ENCODE measurements at places on chromosomes 4 and X.

GRCh38 chr4:38149997-38150671 is 189.9 kb downstream of the PTTG2 start:
- DNase-seq: no peak

- no peak for DNase-seq
These were observed 641.4 kb downstream of the TRIML1 start for GRCh38 chr4:188780686-188781085.

DNA sequence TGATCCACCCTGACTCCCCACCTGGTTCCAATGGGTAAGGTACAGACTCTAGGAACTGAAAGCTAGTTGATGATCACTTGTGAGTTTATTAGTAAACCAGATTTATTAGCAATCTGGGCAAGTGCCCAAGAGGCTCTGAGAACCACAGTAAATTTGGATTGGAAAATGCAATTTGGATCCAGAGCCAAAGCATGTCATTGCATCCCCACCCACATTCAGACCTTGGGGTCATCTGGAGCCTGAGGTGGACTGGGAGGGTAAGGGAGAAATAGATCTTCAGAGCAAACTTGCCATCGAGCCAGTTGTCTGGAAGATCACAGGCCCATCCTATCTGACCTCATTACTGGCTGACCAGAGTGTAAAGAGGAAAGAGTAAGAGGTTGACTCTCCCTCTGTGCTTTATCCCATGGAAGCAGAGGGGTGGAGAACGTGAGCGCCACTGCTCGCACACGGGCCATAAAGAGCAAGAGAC is 78.7 kb upstream of the RASGEF1B start:
- DNase-seq: no peak

GRCh38 chrX:110210417-110211139 is 107.3 kb downstream of the AMMECR1 start:
- peak; percentile 56 for DNase-seq

DNA sequence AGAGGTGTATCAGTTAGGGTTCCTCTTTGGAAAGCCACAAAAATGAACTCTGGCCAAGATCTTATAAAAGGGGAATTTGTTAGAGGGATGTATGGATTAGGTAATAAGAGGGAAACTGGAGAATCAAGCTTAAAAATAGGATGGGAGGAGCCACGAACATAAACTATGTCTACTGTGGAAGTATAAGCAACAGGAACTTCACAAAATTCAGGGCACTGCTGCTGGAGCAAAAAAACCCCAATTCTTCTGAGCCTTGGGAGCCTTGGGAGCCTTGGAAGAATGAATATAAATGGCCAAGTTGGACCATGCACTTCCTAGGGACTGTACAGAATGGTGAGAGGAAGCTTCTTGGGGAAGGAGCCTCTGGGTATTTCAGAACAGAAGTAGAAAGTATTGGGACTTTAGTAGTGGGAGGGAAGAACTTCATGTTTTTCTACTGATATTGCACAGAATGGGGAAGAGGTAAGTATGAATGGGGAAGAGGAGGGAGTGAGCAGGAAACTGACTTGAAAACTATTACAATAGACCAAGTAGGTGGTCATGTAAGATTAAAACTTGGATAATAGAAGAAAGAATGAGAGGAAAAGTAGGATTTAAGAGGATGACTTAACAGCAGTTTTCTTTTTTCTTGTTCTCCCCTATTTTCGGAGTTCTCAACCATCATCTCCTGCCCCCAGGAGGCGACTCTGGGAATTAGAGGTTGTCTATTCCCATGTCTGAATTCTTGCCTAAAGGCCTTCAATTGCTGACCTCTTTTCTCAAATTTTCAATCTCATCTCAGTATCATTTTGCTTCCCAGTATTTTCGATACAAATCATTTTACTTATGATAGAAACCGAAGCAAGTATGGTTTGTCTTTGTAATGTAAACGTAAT is 44.4 kb upstream of the TAPT1 start:
- no peak for DNase-seq

DNA sequence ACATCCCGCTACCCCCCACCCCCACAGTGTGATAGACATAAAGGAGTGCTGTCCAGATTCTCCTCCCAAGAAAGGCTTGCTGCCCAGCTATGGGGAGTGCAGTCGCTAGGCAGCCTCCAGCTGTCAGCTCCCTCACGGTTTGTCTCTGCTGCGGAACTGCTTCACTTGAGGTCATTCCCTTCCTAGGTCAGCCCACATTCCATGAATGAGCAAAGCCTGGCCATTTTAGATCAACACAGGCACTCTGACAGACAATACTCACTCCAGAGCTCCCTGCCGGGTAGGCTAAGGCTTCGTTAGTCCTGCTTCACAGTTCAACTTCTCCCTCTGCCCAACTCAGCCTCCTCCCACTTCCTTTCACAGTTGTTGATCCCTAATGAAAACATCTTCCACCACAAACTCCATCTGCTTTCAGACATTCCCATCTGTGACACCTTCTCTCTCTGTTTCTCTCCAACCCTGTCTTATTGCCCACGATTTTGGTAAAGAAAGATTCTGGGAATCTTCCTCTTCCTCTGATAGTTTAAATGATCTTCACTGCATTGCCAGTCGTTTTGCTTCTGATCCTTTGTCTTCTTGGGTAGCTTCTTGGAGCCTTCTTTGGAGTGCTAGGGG is 318.9 kb upstream of the F9 start:
- no peak for DNase-seq

- DNase-seq: peak; percentile 10
These were observed 134.7 kb downstream of the PALLD start for GRCh38 chr4:168631241-168632162.

GRCh38 chr4:169795585-169795984 is 37.8 kb upstream of the HPF1 start:
- DNase-seq: no peak

DNA sequence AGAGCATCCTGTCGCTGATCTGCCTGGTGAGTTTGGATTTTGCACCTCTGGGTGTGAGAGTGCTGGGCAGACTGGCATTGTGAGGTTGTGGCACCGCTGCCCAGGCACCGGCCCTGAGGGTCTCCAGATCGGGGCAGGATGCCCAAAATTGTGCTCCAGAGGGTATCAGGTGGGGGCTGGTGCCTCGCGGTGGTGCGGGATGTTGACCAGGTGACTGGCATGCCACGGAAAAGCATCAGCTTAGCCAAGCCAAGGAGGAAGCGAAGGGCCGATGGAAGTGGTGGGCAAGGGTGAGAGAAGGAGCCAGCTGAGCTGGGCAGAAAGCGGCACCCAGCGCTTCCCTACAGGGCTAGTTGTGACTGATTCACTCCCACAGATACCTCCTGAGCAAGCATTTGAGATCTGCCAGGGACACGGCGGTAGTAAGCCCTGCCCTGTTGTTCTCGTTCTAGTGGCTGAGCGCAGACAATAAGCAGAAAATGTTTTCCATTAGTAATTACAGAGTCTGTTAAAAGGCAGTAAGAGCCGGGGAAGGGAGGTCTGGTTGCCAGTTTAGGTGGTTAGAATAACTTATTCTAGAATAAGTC is 809 bp downstream of the ZFP92 start:
- no peak for DNase-seq

DNA sequence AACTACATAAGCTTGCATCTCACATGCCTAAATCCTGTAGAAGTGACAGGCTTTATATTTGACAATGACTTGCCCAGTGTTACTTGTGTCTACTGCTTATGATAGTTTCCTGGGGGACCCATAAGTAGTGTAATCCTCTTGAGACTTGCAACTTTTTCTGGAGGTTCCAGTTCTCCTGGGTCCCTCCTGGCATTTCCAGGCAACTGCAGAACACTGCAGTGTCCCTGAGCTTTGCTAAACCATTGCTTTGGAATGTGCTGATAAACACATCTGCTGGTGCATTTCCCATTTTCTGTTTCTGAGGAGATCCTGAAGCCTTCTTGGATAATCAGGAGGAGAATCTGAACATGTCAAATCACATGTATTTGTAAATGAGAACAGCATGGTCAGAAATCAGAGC is 82.0 kb downstream of the ANOS1 start:
- DNase-seq: no peak

- no peak for DNase-seq
These were observed 2519.6 kb downstream of the ARAP2 start for GRCh38 chr4:33724685-33725084.

- DNase-seq: no peak
These were observed 50.1 kb downstream of the C4orf51 start for GRCh38 chr4:145730026-145730425.

Measured in NCI-H2081 treated with DMSO at 0.1 percent for 48 hours (cell line).